MG63 (cell line): ENCODE measurements at places on chromosomes 3 and 15. TPM values are rescaled to one million over a fixed set of nuclear protein-coding genes. Genes with fewer than 3 reads are reported as not detected.
A peak's percentile ranks its signal among the peaks of the same experiment; 100 is the strongest.

CELF6 gene
- total RNA-seq = 1.1 TPM in 1 of 2 replicates, not detected in the other

DNA sequence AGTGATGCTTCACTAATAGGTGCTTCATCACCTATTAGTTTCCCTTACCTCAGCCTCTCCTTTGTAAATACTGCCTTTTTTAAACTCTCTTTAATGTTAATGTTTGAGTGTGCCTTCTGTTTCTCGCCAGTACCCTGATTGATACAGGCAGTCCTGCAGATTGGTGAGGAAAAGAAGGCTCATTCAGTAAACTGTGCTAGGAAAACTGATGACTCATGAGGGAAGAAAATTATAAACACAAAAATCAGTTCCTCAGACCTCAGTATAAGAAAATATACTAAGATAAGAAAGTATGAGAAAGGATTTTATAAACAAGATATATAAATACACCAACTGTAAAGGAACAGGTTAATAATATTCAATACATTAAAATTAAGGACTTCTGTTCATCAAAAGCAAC, 54.8 kb upstream of the OXTR start:
- no peak for DNase-seq

CCR4 gene
- total RNA-seq = not detected in 2 replicates

PBRM1 gene
- 16.2 and 21.3 TPM in 2 replicates for total RNA-seq

CCDC80 gene
- 240 and 268 TPM in 2 replicates for total RNA-seq

XCR1 gene
- not detected in 2 replicates for total RNA-seq

DNA sequence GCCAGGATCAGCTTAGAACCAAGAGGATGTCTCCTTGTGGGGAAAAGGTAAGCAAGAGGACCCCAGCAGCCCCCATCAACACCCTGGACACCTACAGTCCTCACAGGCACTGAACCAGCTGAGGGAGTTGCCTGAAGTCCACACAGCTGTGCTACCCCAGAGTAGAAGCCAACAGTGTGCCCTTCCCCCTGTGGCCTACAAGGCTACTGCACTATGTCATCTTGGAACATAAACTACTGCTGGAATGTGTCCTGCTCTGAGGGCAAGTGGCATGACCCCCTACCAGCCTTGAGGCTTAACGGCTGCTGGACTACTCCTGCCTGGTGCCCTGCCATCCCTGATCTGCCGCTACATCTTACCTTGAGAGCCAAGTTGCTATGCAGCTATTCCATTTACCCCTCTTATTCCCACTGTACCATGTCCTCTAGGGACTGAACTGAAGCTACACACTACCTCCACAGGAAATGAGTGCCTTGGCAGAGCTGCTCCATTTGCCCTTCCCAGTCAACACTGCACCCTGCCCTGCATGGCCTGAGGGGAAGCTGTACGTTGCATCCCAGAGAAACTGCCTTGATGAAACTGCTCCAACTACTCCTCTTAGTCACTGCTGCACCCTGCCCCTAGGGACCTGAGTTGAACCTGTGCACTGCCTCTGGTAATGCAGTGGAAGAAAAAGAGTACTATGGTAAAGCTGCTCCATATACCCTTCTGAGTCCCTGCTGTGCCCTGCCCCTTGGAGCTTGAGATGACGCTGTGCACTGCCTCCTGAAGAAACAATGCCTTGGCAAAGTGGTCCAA, 40.2 kb upstream of the ATP13A5 start:
- peak; percentile 31 for DNase-seq

- DNase-seq = no peak
These were observed 125.1 kb downstream of the TIGIT start for GRCh38 chr3:114418724-114419543.

- DNase-seq = no peak
These were observed 111.1 kb downstream of the TPRA1 start for GRCh38 chr3:127479449-127479848.

DNA sequence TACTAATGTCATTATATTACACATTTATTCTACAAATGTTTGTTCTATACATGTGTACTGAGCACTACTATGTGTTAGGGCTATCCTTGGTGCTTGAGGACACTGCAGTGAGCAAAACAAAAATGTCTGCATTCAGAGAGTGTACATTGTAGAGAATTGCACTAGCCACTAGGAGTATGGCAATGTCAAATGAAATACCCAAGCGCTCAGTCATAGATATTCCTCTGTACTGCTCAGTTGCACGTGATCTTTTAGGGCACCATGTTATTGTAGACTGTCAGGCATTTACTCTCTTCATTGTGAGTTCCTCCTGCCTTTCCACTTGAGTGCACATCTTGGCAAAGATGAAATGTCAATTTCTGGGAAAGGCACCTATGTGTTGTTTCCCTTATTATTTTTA, 36.8 kb downstream of the FNDC3B start:
- DNase-seq = no peak

DNA sequence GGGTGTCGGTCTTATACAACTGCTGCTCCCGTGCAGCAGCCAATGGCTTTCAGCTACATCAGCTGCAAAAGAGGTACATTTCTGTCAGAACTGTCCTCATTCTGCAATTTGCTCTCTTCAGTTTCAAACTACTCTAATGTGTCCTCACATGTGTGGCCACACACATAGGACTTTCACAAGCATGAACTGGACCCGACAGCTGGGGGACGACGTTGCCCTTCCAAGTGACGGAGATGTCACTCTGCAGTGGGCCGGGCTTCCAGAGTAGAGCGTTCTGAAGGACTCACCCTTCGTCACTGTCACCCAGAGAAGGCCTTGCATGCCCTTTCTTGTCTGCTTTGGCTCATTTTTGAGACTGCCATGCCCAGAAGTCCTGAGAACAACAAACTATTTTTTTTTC, 189.8 kb downstream of the ATP10A start:
- no peak for DNase-seq

DNA sequence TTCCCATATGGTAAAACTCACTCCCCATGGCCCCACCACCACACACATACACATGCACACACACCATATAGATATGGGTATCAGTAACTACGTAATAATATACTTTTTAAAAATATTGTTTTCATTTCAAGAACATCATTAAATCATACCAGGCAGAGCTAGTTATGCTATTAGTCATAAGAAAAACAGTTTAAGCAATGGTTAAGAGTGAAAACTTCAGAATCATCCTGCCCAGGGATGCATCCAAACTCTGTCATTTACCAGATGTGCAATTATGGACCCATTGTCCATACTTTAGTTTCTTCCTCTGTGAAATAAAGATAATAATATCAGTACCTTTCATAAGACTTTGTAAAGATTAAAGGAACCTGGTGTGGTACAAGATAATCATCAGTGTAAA, 608.3 kb downstream of the RBMS3 start:
- DNase-seq = no peak

- no peak for DNase-seq
These were observed 112.0 kb downstream of the WNT7A start for GRCh38 chr3:13767896-13768295.

- DNase-seq = no peak
These were observed 214.2 kb downstream of the NAALADL2 start for GRCh38 chr3:175073219-175073905.

DNA sequence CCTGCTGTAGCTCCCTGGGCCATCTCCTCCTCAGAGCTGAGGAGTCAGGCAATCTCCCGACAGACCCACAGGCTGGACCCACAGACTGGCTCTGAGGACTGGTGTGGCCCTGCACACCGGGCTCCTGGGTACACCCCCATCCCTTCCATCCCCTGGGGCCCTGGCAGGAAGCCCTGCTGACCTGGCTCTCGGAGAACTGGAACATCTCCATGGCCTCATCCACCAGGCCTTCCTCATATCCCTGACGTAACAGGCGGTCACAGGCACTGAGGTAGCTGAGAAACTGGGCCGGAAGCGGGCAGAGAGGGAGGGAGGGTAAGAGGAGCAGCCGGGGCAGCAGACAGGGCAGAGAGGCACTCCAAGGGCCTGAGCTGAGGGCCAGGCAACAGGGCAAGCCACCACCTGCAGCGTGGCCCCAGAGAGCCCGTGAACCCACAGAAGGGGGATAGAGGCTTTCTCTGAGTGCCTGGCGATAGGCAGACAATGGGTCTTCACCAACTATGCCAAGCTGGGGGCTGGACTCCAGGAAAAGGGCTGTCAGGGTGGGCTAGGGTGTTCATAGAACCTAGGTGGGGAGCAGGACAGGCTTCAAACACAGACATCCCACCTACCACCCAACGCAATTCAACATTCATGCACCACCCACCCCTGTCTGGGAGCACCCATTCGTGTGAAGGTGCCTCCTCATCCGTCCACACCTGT, 17.9 kb downstream of the KBTBD13 start:
- DNase-seq = no peak

TGM4 gene
- 0.43 TPM in 1 of 2 replicates, not detected in the other for total RNA-seq

CEMIP gene
- 5.4 and 8.0 TPM in 2 replicates for total RNA-seq

EFHB gene
- total RNA-seq = not detected in 2 replicates

- DNase-seq = no peak
These were observed 28.2 kb upstream of the CCDC50 start for GRCh38 chr3:191301017-191301416.

LMOD3 gene
- not detected in 2 replicates for total RNA-seq

FEM1B gene
- 35.2 and 41.3 TPM in 2 replicates for total RNA-seq

DNA sequence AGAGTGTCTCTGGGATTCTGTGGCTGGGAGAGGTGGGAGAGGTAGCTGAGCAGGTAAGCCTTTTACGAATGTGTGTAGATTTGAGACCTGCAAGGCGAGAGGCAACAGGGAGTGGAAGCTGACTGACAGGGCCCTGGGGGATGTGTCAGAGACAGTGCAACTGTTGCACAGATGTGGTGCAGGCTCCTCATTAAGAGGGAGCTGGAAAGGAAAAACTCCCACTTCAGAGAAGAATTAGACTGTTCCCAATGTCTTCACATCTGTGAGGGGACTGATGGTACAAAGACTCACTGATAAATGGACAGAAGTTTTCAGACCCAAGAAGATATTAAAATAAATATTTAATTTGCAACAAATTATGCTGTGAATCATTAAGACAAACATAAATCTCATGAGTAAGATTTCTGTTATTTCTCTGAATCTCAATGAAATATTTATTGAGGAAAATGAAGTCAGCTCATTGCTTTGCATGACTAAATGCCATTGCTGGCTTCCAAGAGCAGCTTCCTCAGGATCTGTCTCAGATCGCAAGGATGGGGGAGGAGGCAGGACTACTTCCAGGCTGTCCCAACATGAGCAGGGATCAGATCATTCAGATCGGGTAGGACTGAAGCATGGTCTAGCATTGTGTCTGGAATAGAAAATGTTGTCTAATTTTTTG, 127.3 kb upstream of the ROPN1 start:
- peak; percentile 89 for DNase-seq
